ENCODE measurements at places on chromosomes 2 and 18.

GRCh38 chr2:207993151-207993763 is 32.1 kb downstream of the PLEKHM3 start:
- no peak for DNase-seq

- DNase-seq: no peak
Measured at GRCh38 chr2:2523461-2524347, 192.6 kb upstream of the MYT1L start.

DNA sequence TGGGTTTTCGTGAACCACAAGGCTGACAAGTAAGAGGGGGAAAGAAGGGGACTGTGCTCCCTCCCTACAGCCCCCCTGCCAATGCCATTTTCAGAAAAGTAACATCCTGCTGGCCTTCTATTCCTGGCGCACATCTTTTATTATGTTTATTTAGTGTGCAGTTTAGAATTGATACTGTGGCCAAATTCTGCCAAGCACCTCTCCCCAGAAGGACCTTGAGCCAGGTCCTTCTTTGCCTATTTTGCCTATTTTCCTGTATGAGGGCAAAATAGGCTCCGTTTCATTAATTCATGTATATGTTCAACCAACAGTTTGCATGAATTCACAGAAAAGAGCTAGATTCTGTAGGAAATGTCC is 136.0 kb downstream of the MYO3B start:
- no peak for DNase-seq

GRCh38 chr18:10274301-10274700 is 180.1 kb upstream of the APCDD1 start:
- DNase-seq: no peak

- no peak for DNase-seq
Measured at GRCh38 chr2:159545085-159545484, 71.3 kb downstream of the BAZ2B start.

- no peak for DNase-seq
Measured at GRCh38 chr2:228321015-228321414, 139.5 kb upstream of the SPHKAP start.

DNA sequence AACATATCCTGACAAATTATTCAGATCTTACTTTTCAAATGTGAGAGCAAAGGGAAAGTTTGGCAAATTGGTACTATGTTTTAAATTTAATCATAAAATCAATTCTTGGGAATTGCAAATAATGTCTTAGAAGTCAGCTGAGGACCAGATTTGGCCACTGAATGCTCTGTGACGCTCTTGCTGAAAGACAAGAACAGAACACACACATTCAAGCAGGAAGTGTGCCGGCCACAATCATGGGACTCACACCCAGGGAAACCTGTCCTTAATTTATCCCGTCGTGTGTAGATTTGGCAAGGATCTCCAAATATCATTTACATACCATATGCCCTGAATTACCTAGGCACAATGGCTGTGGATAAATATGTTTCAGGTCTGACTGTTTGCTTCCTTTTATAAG is 253.1 kb downstream of the TCF4 start:
- no peak for DNase-seq

GRCh38 chr18:7157760-7158159 is 40.2 kb upstream of the LAMA1 start:
- DNase-seq: no peak

- DNase-seq: no peak
Measured at GRCh38 chr18:3872641-3873040, 422.7 kb downstream of the TGIF1 start.

DNA sequence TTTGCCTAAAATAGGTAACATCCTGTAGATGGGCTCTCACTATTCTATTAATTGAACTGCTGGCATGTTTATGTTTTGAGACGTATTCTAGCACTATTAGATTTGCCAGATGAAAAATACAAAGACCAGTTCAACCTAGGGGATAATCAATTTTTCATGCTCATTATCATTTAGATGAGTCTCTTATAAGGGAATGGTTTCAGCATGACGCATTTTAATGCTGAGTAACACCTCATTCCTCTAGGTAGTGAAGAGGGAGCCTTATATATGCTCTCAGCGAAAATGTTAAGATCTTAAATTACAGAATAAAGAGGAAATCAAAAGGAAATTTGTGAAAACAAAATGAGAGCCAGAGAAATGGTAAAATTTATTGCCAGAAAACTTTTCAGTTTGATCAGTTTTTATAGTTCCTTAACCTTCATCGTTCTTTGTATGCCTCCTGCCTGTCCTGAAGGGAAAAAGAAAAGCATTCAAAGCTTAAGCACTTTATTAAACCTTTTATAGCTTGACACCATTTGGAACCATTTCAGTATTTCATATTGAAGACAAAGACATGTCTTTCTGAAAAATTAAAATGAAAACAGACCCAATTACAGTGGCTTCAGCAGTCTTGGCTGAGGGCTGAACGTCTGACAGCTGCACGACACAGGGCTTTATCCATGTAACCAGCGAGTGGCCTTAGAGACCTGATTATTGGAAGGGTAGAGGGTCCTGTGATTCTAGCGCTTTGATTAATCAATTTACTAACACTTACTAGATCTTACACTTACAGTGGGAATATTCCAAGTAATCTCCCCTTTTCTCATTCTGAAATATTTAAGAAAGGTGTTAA is 112.8 kb downstream of the ADCYAP1 start:
- DNase-seq: no peak

GRCh38 chr2:241185961-241186360 is 2.5 kb upstream of the ANO7 start:
- no peak for DNase-seq

- no peak for DNase-seq
Measured at GRCh38 chr2:19020144-19021099, 338.0 kb downstream of the OSR1 start.

GRCh38 chr2:86541334-86541733 is 21.9 kb downstream of the CHMP3 start:
- DNase-seq: no peak

- no peak for DNase-seq
Measured at GRCh38 chr2:236602678-236603077, 33.1 kb downstream of the ACKR3 start.

GRCh38 chr2:60280238-60280637 is 273.2 kb downstream of the BCL11A start:
- DNase-seq: no peak

DNA sequence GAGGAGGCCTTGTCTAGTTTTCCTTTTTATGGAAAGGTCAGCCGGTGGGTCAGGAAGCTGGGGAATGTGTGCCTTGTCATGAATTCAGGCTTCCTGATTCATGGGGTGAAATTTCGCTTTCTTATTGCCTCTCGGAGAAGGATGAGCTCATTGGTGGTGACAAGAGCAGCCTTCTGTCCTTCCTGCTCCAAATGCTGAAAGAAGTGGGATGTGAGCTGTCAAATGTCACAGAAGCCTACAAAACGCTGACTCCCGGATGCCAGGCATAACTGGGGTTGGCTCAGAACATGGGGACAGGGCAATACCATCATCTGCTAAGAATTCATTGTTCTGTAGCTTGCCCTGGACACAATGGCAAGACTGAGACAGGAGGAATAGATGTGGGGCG is 55.8 kb upstream of the FAM136A start:
- DNase-seq: no peak

- no peak for DNase-seq
Measured at GRCh38 chr2:195579776-195580555, 77.1 kb upstream of the SLC39A10 start.

- DNase-seq: no peak
Measured at GRCh38 chr2:156890529-156891148, 366.9 kb upstream of the GALNT5 start.

- DNase-seq: no peak
Measured at GRCh38 chr2:105800036-105800713, 55.5 kb downstream of the NCK2 start.

DNA sequence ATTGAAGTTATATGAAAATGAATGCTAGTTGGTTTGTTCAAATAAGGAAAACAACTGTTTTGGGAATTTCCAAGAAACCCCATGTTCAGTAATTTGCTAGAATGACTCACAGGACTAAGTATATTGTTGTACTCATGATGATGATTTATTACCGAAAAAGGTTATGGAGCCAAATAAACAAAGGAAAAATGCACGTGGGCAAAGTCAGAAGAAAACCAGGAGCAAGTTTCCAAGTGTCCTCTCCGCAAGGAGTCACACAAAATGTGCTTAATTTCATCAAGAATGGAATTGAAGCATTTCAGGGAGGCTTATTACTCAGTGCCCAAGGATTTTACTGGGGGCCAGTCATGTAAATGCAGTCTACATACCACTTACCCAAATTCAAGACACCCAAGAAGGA is 1652.4 kb upstream of the TMEFF2 start:
- DNase-seq: no peak

DNA sequence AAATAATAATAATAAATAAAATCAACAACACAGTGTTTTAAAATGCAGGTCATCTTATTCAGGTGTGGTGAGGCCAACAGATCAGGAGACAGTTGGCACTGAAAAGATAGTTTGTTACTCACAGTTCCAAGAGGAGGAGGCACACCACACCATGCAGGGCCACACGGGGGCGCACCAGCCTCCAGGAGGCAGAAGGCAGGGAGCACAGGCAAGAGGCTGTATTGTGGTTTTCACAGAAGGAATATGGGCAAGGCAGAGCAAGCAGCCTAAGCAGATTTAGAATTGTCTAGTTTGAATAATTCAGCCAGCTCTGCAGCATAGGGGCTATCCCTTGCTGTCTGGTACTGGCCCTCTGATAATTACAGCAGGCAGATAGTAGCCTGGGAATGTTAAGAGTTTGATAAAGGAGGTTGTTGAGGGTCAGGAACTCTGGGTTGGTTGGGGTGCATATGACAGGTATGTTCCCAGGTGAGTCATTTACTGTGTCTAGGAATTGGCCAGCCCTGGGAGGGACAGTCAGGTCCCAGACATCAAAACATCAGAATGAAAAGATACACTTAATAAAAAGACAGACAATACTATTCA is 31.3 kb downstream of the KIAA2012 start:
- DNase-seq: no peak

DNA sequence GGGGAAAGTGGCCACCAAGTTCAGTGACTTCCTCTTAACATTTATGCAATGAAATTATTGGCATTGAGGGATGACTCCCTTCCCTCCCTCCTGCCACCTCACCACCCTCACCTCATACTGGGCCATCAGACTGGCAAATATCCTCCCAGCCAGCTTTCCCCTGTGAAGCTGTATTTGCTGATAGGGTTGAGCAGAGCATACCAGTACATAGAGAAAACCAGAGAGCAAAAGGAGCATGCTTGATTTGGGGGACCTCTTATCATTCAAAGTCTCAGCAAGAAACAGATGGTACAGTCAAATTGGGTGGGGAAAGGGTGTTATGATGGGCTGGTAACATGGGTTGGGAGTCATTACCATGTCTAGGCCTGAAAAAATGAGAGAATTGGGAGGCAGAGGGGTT is 19.1 kb upstream of the B3GNT2 start:
- DNase-seq: no peak

DNA sequence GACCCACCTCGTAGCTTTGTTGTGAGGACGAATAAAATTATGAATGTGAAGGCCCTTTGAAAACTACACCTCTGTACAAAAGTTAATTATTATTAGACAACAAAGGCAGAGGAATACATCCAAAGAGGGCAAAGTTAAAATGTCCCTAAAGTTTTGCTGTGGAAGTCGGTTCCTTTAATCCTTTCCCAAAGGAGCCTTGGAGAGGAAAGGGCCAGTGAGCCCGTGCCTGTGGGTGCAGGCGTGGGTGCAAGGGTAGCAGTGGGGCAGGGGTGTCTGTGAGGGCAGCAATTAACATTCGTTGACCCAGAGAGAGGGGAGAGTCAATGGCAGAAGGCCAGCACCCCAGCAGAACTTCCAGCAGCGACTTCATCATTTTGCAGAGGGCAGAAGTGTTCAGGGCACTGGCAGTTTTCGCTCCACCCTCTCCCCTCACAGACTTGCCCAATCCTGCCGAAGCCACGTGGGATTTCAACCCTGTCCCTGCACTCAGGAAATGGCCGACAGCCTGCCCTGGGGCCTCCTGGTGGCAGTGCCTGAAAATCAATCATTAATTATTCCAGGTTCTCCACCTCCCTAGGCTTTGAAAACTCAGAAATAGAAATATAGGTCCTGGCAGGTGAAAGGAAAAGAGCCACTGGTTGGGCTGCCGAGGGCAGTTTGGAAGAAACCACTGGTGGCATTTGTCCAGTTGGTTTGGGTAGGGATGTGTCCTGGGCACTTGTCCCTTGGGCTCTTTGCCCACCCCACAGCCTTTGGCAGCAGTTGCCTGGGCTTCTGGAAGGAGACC is 4.2 kb upstream of the PAX8 start:
- DNase-seq: no peak

DNA sequence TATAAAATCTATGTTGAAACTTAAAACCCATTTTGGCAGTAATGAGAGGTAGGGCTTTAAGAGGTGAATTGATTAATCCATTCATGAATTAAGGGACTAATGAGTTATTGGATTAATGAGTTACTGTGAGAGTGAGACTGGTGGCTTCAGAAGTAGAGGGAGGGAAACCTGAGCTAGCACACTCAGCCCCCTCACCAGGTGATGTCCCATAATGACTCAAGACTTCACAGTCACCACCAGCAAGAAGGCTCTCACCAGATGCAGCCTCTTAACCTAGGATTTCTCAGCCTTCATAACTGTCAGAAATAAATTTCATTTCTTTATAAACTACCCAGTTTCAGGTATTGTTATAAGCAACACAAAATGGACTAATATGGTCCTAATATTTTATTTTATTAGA is 621.7 kb upstream of the ACVR2A start:
- no peak for DNase-seq

DNA sequence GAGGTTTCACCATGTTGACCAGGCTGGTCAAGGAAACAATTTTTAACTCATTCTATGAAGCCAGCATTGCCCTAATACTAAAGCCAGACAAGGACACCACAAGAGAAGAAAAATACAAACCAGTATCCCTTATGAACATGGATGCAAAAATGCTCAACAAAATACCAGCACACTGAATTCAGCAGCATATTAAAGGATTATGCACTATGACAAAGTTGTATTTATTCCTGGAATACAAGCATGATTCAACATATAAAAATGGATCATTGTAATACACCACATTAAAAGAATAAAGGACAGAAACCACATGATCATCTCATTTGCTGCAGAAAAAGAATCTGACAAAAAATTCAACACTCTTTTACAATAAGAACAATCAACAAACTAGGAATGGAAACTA is 138.7 kb downstream of the RAB3GAP1 start:
- DNase-seq: no peak

DNA sequence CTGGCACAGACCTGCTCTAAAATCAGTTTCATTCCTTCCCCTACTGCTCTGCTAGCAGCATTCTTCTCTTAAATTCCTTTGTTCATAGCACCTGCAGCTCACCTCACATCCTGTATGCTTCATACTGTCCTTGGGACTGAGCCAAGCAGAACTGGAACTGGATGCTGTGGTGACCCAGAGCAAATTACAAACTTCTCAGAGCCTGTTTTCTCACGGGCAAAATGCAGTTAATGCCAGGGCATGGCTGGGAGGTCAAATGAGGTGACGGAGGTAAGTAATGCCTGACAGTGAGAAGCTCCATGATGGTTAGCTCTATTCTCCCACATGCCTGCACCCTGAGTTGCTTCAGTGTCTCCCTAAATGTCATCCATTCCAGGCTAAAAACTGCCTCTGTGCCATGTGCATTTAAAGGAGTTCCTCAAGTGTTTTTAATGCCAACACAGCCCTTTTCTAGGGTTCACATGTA is 29.7 kb downstream of the C2orf42 start:
- no peak for DNase-seq

Measured in activated T-helper 1 cell treated with anti-CD3 and anti-CD28 coated beads, Interleukin-2, amount 50 U/mL, for 16 hours (primary cell).